ENCODE measurements at places on chromosomes 12 and 14. TPM values are rescaled to one million over a fixed set of nuclear protein-coding genes. Genes with fewer than 3 reads are reported as not detected.

The ADAMTS20 gene
- total RNA-seq = not detected

The GALNT8 gene
- total RNA-seq = not detected

The RNU4-1 gene
- 2,069 TPM for total RNA-seq

The PTPRR gene
- total RNA-seq = not detected

The LYZ gene
- not detected for total RNA-seq

DNA sequence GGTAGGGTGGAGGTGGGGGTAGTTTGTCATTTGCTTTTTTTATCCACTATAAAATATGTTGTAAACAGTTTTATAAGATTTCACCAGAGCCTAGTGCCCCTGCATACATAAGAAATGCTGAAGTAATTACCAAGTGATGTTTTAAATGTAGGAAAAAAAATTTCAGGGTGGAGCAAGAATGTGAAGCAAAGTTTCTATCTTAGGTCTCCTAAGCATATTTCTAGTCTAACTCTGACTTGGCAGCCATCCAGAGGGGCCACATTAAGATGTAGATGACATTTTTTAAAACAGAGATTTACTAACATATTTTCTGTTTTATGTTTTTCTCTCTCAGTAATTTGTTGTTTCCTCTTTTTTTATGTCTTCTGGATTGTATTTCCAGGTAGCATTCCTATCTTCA lies 15.8 kb upstream of the KRAS start:
- DNase-seq = no peak

DNA sequence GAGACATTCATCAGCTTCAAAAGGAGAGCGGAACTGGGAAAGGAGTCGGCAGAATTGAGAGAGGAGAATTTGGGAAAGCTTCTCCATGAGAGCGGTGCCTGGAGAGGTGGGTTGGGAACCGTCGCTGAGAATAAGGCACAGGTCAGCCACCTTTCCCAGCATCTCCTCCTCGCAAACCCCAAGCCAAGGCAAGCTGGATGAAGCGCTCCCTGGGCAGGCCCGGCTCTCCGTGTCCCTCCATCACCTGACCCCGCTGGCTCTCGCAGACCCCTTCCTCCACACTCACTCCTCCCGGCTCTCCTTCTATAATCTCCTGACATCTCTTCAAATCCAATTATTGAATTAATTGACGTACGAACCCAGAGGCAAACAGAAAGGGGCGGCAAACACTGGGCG lies 18.9 kb upstream of the ATP5MC2 start:
- DNase-seq = no peak

GRCh38 chr14:101019541-101019940 lies 116.0 kb upstream of the RTL1 start:
- DNase-seq = no peak

- DNase-seq = no peak
Observed at GRCh38 chr14:68897559-68898155, 81.4 kb downstream of the ACTN1 start.

DNA sequence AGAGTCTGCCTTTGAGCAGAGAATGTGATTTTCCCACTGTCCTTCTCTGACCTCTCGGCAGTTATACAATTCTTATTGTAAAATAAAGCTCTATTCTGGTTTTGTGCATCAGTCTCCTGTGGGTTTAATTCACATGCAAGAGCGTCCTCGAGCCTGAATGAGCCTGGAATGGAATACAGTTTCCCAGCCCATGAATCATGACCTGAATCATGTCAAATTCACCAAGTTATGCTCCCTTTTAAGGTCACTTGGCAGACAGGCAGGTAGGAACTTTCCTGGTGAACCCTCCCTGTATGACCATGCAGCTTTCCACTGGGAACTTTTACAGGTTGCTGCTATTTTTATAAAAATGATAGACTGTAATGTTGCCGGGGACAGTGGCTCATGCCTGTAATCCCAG lies 41.7 kb downstream of the BICD1 start:
- no peak for DNase-seq

DNA sequence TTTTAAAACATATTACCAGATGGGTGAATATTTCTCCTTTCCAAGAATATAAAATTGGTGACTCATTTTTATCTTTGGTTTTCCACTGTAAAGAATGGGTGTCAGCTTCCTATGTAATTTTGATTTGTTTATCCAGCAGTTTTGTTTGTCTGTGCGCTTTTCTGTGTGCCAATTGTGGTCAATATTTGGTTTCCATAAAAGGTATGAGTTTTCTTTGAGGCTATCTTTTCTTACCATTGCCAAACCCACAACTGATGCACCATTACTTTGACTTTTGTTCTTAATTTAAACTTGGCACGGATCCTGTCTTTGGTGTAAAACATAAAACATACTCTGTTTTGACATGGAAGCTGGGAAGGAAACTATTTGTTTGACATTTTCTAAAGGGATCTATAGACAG lies 78.8 kb upstream of the NAV3 start:
- peak; percentile 56 for DNase-seq

DNA sequence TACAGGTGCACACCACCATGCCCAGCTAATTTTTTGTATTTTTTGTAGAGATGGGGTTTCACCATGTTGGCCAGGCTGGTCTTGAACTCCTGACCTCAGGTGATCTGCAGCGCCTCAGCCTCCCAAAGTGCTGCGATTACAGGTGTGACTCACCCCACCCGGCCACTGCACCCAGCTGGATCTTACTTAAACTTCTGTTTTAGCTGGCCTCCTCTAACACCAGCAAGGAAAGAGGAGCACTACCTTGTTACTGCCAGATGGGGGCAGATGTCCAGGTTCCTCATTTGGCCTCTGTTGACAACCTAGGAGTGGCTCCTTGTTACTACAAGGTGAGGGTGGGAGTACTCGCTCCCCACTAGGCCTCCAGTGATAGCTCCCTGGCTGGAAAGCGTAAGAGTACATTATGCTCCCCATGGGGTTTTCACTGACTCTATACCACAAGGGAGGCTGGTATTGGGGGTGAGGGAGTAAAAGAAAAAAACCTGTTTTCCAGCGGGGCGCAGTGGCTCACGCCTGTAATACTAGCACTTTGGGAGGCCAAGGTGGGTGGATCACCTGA lies 13.2 kb upstream of the ARF6 start:
- DNase-seq = peak; percentile 83

DNA sequence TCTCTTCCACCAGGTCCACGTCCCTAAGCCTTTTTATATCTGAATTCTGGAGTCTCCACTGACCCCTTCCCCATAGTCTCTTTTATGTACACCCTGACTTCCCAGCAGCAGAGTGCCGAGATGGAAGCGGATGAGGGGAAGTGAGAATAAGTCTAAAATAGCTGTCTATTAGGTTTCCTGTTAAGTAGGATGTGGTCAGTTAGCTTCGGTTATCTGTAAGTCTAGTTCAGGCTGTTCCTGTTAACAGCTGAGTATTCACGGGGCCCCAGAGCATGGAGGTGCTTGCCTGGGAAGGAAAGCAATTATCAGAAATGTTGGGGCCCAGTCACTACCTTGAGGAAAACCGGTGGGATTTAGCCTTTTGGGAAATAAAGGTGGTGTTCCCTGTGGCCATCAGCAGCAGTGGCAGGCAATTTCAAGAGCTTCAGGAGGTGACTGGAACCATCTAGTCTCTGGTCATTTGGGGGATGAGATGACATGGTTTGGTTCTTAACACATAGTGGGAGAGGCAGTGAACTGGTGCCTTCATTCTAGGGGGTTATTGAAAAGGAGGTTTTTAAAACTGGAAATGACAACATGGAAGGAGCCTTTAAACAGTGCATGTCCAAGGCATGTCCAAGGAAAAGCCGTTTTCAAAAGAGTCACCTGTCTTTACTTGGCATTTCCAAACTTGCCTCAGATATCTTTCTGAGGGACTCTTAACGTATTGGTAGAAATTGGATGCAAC lies 21.8 kb downstream of the CHST11 start:
- DNase-seq = no peak

GRCh38 chr14:57578801-57579200 lies 85.1 kb upstream of the CCDC198 start:
- no peak for DNase-seq

All from MCF 10A (cell line).